ENCODE measurements at places on chromosomes 5 and 9.
A peak's percentile ranks its signal among the peaks of the same experiment; 100 is the strongest.

- DNase-seq, result peak; percentile 44
Observed at GRCh38 chr9:72557549-72557948, 36.1 kb downstream of the TMC1 start.

- no peak for DNase-seq
Observed at GRCh38 chr9:5909976-5910375, 19.3 kb downstream of the MLANA start.

- DNase-seq, result no peak
Observed at GRCh38 chr9:83219154-83219923, 156.4 kb upstream of the RASEF start.

- DNase-seq, result no peak
Observed at GRCh38 chr5:78362220-78362619, 1.8 kb downstream of the SCAMP1 start.

DNA sequence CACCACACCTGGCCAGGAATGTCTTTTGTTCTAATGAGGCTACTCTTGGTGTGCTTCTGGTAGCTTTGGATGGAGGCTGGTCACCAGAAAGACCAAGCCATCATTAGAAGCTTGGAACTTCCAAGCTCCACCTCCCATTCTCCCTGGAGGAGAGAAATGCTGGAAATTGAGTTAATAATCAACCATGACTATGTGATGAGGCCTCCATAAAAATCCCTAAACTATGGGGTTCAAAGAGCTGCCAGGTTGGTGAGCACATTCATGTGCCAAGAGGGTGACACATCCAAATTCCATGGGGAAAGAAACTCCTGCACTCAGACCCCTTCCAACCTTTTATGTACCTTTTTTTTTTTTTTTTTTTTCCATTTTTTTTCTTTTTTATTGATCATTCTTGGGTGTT is 105.5 kb upstream of the SPATA31C2 start:
- no peak for DNase-seq

GRCh38 chr9:21031091-21031807 is at the start of gene HACD4:
Gene HACD4 (minus strand): TSS chr9:21031640. CDS start chr9:21031590, 50 bp downstream.
- peak; percentile 66 for DNase-seq

GRCh38 chr9:72542917-72543316 is 21.5 kb downstream of the TMC1 start:
- DNase-seq, result no peak

DNA sequence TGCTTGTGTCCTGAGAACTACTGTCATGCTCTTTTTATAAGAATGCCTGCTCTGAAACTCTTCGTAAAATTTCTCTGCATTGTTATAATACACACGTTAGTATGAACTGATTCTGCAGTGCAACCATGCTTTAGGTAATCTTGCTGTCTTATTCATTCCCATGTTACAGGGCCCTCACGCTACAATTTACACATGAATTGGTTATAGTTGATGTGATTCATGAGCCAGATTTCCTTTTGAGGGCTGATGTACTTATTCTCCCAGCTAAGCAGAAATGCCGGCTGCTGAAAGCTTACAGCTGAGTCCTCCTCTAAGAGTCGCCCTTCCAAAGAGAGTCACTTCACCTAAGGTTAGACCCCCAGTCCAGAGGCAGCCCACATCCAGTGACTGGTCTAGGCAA is 233.5 kb upstream of the PCSK5 start:
- DNase-seq, result no peak

DNA sequence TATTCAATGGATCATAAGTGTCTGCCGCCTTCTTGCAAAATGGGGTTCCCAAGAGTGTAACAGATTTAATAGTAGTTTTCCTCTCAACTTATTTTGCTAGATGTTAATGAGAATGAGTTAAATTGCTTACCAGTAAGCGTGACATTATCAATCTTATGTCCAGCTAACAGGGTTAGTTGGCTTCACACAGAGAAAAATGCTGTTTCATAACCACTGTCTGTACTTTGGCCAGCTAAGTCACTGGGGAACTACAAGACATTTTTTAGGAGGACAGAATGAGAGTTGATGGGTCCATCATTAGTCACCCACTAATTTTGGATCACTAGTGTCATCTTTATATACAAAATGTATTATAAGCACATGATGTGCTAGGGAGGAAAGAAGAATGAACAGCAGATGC is 1.4 kb downstream of the CDC37L1 start:
- DNase-seq, result no peak

DNA sequence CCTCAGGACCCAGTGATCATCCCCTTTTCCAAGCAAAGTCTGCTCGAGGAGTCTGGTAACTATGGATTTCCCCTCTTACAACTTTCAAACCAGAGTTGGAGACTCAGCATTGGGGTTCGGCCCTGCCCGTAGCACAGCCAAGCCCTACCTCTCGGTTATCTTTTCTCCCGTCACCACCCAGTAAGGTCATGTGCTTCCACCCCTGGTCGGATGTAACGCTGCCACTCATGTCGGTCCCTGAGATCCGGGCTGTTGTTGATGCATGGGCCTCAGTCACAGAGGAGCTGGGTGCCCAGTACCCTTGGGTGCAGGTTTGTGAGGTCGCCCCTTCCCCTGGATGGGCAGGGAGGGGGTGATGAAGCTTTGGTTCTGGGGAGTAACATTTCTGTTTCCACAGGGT is 1.2 kb downstream of the GALT start:
- DNase-seq, result no peak

DNA sequence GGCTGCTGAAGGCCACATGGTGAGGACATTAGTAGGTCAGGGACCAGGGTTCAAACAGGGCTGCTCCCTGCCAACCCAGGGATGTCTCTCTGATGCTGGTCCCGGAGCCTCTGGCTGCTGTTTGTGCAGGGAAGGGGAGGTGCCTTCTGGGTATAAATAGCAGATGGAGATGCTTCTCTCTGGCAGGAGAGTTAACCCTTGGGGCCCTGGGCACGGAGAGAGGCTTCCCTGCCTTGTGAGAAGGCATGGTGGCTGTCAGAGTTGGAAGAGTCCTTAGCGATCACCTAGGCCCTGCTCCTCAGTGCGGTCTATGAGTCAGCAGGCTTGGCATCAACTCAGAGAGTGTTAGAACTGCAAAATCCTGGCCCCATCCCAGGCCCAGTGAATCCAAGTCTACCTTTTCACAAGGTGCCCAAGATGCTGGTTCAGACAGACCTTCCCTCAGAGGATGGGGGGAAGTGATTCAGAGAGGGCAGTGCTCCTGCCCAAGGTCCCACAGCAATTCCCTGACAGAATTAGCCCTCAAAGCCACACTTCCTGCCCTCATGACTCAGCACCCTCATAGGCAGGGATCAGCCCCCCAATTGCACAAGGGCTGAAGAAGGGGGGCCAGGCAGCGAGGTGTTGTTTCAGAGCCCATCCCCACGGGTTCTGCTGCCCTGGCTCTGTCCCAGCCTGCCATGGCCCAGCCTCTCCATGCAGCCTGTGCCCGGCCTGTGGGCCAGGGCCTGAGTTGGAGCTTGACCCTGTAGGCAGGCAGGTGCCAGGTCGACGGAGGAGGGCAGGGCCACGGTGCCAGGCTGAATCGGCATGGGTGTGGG is 25.6 kb downstream of the CAMK2A start:
- no peak for DNase-seq

Measured in activated naive CD4-positive, alpha-beta T cell treated with anti-CD3 and anti-CD28 coated beads, Interleukin-2, amount 50 U/mL, for 16 hours (primary cell).